AG09309 (cell line): ENCODE measurements at places on chromosomes 4 and X.

DNA sequence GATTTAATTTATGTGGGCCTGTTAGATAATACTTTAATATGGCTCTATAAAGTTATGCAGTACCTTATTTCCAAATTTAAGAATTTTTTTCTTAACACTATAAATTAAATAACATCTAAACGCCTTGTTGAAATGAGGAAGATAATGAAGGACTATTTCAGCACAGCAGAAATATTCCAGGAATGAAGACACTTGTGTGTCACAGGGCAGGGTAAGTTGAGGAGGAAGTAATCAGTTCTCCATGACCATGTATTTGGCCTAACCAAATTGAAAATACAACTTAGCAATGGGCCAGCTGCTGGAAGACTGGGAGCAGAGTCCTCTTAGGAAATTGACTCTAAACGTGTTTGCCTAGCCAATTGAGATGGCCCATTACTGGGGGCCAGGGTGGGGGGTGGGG, 16.9 kb downstream of the CXCL3 start:
- no peak for DNase-seq

GRCh38 chrX:5084279-5084678, 1144.4 kb downstream of the NLGN4X start:
- no peak for DNase-seq

GRCh38 chr4:112736718-112737135, 99.8 kb downstream of the LARP7 start:
- no peak for DNase-seq

DNA sequence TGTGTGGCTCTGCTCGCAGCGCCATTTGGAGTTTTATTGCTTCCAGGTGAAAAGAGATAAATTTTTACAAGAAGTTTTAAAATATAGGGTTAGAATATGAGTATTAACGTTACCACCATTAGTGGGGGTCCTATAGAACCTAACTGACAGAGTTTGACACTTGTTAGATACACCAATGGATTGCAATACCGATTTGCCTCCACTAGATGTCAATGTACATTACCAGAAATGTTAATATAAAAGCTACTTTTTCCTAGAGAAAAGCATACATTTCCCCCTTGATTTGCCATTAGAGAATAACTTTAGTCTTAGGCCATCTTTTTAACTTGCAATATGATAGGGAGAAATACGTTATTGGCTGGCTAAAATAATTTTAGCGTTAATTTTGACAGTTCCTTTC, 108.4 kb downstream of the LINC00632 start:
- DNase-seq, result peak; percentile 1

DNA sequence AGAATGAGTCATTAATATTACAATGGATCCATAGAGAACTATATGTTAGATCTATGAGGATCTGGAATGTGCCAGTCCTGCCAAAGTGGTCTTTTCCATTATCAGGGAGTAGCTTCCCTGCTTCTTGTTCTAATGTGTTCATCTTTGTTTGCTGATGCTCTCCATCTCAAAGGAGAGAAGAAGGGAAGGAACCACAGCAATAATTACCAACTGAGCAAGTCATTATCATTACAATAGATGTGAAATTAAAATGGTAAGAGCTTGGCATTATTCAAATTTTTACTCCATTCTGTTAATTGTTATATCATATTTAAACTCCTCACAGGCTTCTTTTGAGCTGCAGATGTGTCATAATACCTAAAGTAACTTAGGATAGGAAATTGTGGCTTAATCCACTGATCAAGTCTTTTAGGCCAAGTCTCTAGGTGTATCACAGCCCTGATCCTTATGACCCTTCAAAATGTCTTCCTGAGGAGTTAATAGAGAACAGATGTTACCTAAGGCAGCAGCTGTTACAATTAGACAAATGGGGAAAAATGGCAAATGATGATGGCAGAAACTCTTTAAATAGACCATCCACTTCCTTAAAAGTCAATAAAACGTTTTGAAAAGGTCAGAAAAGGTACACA, 1492.7 kb upstream of the IGFBP7 start:
- DNase-seq, result no peak

DNA sequence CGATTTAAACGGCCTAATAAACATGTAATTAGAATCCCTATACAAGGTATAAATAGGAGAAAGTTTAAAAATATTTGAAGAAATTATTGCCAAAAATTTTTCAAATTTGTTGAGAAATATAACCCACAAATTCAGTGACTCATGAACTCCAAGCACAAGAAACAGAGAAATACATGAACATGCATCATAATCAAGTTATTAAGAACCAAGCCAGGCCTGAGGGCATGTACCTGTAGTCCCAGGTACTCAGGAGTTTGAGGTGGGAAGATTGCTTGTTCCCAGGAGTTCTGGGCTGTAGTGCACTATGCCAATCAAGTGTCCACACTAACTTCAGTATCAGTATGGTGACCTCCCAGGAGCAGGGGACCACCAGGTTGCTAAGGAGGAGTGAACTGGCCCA, 341.9 kb downstream of the CAMK2D start:
- no peak for DNase-seq

DNA sequence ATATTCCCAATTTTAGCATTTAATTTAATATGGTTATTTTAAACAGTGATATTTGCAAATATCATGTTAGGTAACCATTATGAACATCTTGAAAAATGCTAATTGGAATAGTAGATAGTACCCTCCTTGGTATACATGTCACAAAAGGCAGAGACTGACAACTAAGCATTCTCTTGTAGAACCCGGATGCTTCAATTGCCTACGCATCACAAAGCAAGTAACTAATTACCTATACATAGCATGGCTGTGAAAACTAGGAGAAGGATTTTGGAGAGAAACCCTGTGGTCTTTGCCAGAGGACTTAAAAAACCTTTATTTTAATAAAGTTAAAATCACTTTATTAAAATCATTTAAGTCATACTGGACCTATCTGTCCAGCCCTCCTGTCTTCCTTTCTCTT, 764.1 kb upstream of the TENM3 start:
- DNase-seq, result no peak

GRCh38 chr4:183507925-183508696, 3.3 kb downstream of the ING2 start:
- DNase-seq, result no peak

DNA sequence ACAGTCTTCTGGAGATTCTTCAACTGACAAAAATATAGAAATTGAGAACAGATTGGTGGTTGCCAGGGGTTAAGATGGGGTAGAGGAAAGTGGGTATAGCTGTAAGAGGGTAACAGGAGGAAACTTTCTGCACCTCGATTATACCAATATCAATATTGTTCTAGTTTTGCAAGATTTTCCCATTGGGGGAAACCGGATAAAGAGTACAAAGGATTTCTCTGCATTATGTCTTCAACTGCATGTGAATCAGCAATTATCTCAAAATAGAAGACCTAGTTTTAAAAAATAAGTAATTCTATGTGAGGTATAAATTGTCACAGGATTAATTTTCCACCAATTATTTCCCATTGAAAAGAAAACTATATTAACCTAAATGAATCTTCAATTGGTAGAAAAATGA, 65.7 kb downstream of the LRBA start:
- DNase-seq, result no peak
